ENCODE measurements at places on chromosomes 4 and X.

DNA sequence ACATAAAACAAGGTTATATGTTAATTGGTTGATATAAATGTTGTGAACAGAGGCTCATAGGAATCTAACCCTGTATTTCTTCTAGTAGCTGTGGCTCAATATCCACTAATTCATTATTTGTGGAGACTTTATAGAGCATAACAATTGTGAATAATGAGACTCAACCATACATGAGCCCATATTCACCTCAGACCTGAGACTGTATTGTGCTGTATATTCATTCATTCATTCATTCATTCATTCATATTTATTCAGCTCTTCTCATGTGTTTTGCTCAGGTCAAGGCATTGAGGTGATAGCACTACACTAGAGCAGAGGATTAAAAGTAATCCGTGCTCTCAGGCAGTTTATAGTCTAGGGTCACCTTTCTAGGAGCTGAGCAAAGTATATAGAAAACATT lies 24.5 kb upstream of the ANXA3 start:
- no peak for DNase-seq

GRCh38 chr4:81335122-81335912 lies 120.3 kb upstream of the PRKG2 start:
- no peak for DNase-seq

- no peak for DNase-seq
Measured at GRCh38 chr4:97367878-97368277, 775.4 kb downstream of the STPG2 start.

DNA sequence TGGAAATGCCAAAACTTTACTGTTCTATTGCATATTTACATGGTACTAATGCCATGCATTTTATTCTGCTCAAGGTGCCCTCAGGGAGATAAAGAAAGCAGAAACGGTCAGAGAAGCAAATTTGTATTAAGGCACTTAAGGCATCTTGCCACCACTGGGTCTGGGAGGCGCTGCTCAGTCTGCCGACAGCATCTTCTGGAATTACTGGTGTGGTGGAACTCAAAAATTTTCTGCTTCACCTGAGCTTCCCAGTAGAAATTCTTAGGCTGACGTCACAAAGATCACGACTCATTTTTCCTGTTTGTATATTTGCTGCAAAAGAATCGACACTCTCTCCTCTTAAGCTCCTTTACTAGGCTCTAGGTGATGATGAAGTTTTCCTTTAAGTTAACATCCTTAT lies 3.0 kb downstream of the RASSF6 start:
- DNase-seq: no peak

- no peak for DNase-seq
Measured at GRCh38 chrX:68387776-68388175, 45.5 kb downstream of the OPHN1 start.

Measured in NCI-H1436 (cell line).